NK-92 treated with Interleukin-12 subunit alpha and Interleukin-12 subunit beta, amount 100 ng/mL, for 24 hours (cell line): ENCODE measurements at places on chromosomes 3 and 15.

DNA sequence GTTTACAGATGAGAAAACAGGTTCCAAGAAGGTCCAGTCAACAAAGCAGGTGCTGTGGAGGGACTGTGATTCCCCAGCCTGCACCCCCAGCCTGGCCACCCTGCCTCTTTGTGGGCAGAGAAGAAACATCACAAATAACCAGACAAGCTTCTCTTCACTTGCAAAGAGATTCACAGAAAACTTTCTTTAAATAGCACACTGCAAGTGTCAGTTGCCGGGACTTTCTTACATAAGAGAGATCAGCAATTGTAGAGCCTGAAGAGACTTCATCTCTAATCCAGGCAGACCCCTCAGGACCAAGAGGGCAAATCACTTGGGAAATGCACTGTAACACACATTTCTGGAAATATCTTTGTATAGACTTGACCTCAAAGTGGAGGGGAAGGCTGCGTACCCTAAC lies 207.9 kb upstream of the CHRNA7 start:
- DNase-seq, result no peak

DNA sequence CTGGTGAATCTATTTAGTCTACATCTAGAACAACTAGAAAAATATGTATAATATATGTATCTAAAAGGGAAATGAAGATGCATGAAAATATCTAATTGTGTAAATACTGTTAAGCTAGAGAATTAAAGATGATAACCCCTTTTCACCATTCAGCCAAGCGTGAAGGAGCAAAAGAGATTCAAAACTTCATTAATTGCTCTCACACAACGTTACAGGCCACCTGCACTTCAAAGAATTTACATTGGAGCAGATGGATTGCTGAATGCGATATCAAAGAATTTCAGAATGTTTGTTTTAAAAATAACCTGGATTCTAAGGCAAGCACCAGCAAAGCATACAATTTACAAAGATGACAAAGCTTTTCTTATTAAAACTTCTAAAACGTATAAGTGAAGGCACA lies 243.2 kb downstream of the ROBO2 start:
- DNase-seq, result no peak

GRCh38 chr15:30962659-30963058 lies 28.8 kb downstream of the MTMR10 start:
- no peak for DNase-seq

DNA sequence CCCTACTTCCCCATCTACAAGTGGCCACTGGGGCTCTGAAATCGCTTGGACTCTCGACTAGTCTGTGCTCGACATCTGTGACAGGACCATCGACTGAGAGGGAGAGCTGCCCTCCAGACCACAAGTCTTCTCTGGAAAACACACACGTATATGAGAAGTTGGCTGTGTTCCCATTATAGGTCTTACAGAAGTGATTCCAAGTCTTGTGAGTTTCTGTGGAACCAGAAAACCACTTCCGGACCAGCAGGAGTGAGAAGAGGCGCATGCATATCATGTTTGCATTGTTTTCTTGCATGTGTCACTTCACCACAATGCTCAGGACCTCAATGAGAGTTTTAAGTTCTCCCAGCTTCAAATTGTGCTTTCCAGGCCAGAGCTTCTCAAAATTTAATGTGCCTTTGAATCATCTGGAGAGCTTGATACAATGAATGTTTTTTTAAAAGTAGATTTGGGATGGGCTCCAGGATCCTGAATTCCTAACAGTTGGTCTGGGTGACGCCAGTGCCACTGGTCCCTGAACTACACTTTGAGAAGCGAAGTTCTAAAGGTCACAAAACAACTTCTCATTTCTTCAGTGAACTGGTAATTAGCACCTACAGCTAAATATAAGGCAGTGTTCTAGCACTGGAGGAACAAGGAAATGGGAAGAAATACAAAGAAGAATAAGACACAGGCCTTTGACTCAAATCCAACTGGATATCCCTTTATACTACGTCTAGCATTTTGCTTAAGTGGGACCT lies 15.7 kb downstream of the LIPC start:
- no peak for DNase-seq

GRCh38 chr15:88202231-88202630 lies 54.3 kb downstream of the NTRK3 start:
- no peak for DNase-seq

- DNase-seq, result no peak
Observed at GRCh38 chr3:183815951-183816475, 9.4 kb downstream of the MAP6D1 start.

GRCh38 chr15:98646546-98647025 lies 1.8 kb upstream of the IGF1R start:
- no peak for DNase-seq

DNA sequence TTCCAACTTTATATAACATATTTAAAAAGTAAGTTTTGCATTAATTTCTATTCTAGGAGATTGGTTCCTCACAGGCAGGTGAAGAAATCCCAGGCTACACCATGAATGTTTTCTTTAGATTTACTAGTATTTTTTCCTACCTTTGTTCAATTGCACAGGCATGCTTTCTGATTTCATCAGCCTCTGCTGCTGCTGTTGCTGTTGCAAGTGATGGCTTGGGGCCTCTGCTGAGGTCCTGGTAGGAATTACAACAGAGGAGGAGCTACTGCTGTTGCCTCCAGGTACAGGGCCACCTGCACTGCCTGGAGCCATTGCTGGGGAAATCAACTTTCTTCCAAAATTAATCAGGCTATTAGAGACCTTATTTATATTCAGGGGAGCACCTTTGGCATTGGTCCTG lies 353.3 kb downstream of the PLCL2 start:
- DNase-seq, result no peak

- DNase-seq, result no peak
Observed at GRCh38 chr3:30184091-30184810, 422.1 kb upstream of the TGFBR2 start.

GRCh38 chr3:136414476-136414875 lies 164.3 kb downstream of the PCCB start:
- no peak for DNase-seq

DNA sequence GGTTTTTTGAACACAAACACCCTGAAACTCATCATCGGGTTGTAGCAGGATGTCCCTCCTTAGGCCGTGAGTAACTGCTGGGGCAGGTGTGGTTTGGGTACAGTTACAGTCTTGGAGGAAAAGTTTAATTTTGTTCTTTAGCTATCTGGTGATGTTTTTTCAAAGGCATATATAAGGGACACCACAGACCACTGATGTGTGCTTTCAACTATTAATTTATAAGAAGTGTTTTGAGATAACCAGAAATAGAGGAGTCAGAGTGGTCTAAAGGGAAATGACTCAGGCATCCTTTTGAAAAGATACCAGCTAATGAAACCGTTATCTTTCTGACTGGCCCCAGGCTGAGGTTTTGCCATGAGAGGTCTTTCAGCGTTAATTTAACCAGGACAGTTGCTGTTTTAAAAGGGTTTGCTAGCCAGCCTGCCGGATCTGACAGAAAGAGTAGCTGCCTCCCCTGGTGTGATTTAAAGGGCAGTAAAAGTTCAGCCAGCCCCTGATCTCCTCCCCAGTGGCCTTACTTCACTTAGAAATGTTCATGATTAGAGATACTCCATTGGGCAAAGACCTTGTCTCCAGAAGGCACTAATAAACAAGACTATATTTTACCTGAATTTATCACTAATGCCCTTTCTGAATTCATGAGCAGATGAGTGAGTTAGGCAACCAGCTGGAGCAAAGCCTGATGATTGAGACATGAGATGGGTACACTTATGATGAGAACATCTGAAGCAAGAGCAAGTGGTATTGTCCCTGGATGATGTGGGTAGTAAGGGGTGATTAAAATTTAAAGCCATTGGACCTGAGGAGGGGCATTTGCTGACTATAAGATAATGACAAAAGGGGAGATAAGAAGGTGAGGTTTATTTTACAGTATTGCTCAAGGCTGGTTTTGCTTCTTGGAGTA lies 482.5 kb upstream of the TBL1XR1 start:
- peak; percentile 71 for DNase-seq

DNA sequence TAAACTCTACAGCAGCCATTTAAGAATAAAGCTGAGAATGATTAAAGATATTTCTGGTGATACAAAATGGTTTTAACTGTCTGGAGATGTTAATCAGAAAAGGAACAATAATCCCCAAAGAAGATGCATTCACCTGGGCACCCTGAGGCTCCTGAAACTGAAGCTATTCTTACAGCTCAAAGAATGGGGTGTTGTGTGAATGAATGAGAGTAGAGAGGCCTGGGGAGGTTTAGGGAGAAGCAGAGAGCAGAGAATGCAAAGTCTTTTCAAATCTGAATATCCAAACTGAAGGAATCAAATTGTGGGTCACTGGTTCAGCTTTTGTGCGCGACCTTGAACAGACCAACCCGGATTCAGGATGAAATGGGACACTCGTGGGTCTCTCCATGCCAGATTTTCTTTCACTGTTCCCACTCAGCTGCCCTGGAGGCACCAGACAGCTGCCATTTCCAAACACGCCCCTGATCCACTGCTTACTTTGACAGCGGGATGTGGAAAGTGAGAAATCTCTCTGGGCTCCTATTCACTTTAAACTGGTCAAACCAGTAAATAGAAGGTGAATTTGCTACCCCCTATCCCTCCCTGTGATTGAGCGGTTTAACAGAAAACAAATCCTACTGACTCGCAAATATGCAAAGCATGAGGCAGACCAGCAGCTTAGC lies 485.5 kb upstream of the THBS1 start:
- DNase-seq, result no peak

GRCh38 chr15:47872208-47872607 lies 154.9 kb downstream of the SEMA6D start:
- no peak for DNase-seq

DNA sequence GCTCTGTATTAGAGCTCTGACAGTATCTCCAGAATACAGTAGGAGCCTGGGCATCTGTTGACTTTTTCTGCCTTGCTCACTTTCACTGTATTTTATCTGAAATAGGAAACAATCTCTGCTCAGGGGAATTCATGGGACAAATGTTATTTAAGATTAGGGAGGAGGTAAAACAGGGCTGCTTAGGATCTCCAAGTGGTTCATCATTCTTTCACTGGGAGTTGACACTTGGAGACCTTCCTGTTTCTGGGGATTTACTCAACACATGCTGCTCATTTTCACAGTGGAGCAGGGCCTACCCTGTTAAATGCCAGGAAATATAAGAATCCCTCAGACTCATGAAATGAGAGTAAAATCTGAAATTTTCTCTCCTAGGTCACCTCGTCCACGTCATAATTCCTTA lies 185.5 kb downstream of the GAP43 start:
- DNase-seq, result no peak

- no peak for DNase-seq
Observed at GRCh38 chr3:122079524-122080206, 24.5 kb downstream of the CD86 start.

- DNase-seq, result no peak
Observed at GRCh38 chr3:156581954-156582353, 27.0 kb upstream of the SSR3 start.

DNA sequence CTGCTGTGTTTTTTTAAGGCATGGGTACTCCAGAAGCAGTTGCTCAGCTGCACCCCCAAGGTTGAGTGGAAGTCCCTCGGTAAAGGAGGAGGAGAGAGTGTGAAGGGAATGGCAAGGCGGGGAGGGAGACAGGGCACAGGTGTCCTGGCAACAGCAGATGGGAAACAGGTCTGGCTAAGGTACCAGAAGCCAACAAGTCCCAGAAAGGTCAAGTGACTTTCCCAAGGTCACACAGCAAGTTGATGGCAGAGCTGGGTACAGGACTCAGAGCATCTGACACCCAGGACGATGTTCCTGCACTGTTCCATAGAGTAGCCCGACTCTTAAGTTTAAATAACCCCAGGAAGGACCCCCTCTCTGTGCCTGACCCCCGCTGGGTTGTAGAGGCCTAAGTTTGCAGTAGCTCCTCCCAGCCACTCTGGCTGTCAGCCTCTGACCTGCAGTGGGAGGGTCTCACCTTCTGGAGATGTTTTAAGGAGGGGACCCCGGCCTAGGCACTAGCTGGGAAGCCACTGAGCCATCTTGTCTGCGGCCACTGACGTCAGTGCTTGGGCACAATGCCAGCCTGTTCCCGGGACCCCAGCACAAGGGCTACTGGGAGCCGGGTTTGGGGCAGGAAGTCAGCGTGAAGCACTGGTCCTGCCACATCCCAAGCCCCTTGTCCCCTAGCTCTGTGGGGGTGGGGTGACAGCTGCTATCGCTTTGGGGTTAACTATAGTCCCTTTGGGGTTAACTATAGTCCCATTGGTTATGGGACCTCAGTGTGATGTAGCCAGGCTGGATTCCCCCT lies 10.5 kb downstream of the CSK start:
- no peak for DNase-seq

- DNase-seq, result no peak
Observed at GRCh38 chr3:10345911-10346310, 25.0 kb upstream of the SEC13 start.

- no peak for DNase-seq
Observed at GRCh38 chr15:53527996-53528395, 231.5 kb downstream of the WDR72 start.

- DNase-seq, result peak; percentile 11
Observed at GRCh38 chr3:186882881-186883685, 40.6 kb downstream of the ADIPOQ start.

DNA sequence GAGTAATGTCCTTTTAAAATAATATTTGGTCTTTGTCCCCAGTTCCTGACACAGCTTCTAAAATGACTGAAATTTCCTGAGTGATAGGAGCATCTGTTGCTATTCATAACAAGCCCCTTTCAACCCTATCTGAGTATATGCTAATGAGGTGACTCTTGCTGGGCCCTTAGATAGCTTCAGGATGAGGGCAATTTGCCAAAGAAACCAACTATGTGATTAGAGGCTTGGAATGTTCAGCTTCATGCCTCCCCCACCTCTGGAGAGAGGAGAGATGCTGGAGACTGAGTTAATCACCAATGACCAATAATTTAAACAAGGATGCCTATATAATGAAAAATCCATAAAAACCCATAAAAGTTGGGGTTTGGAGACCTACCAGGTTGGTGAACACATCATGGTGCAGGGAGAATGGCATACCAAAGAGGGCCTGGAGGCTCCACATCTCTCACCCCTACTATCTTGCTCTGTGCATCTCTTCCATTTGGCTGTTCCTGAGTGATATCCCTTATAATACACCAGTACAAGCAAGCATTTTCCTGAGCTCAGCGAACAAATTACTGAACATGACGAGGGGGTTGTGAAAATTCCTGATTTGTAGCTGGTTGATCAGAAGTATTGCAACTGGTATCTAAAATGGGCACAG lies 189.2 kb downstream of the ECT2 start:
- no peak for DNase-seq
